ENCODE measurements at places on chromosomes 1 and 21. TPM values are rescaled to one million over a fixed set of nuclear protein-coding genes. Genes with fewer than 3 reads are reported as not detected.

The ANKRD34A gene
- total RNA-seq: 0.33 TPM

The OR10Z1 gene
- 0.22 TPM for total RNA-seq

The TSSK3 gene
- 5.1 TPM for total RNA-seq

The TMEM269 gene
- total RNA-seq: 0.12 TPM

The DAB1 gene
- 0.12 TPM for total RNA-seq

The S100A1 gene
- total RNA-seq: not detected

The CD160 gene
- not detected for total RNA-seq
